SJSA1 (cell line): ENCODE measurements at places on chromosomes 12 and 14.

DNA sequence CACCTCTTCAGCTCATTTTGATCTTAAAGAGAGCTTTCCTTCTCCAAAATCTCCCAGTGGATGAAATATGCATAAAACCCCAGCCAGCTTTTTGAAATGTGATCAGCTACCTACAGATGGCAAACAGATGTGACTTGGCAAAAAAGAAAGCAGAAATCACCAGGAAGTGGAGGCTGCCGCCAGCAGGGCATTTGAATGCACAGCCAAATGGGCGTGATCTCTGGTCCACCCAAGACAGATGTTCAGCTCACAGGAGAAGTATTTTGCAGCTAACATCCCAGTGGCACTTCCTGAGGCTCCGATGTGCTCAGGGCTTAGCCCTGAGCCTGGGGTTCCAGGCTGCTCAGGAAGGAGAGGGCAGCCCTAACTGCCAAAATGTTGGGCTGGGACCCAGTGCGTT is 78.3 kb downstream of the LGMN start:
- DNase-seq: no peak

GRCh38 chr12:93223440-93224426 is 154.0 kb upstream of the NUDT4 start:
- no peak for DNase-seq

DNA sequence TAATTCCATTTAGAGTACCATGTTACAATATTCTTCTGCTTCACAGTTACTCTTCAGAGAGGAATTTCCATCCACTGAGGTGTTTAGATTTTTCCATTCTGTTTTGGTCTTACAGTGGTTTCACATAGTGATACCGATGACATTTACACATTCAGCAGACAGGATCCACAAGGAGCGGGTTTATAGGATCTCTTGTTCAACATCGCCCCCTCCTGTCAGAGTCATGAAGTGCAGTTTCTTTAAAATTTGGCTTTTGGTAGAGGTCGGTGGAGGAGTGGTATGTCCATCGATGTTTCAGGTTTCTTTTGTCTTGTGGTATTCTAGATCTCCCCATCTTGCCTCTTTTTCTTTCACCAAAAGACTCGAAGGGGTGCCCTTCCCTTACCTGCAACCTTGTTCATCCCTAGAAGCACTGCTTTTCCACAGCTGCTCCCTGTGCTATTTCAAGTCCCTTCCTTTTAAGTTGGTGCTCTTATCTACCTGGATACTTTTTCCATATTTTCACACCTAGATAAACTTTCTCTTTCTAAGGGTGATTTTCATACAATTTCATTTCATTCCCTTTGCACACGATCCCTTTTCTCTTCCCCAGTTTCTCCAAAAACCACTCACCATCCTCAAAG is 181.3 kb downstream of the ITPR2 start:
- DNase-seq: peak; percentile 84

DNA sequence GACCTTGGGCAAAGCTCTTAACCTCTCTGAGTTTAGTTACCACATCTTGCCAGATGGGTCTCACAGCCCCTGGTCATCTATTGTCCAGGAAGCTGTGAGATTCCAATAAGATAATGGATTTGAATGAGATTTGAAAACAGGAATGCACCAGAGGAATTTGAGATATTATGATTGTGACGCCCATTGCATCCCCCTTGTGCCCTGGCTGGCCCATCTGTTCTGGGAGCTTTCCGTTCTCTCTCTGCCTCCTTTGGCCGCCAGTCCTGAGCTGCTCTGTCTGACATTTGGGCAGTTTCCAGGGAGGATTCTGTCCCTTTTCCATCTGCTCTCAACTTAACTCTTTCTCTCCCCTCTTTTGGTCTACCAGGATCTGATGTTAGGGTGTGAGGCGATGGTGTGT is 24.6 kb downstream of the SRRM4 start:
- DNase-seq: no peak

DNA sequence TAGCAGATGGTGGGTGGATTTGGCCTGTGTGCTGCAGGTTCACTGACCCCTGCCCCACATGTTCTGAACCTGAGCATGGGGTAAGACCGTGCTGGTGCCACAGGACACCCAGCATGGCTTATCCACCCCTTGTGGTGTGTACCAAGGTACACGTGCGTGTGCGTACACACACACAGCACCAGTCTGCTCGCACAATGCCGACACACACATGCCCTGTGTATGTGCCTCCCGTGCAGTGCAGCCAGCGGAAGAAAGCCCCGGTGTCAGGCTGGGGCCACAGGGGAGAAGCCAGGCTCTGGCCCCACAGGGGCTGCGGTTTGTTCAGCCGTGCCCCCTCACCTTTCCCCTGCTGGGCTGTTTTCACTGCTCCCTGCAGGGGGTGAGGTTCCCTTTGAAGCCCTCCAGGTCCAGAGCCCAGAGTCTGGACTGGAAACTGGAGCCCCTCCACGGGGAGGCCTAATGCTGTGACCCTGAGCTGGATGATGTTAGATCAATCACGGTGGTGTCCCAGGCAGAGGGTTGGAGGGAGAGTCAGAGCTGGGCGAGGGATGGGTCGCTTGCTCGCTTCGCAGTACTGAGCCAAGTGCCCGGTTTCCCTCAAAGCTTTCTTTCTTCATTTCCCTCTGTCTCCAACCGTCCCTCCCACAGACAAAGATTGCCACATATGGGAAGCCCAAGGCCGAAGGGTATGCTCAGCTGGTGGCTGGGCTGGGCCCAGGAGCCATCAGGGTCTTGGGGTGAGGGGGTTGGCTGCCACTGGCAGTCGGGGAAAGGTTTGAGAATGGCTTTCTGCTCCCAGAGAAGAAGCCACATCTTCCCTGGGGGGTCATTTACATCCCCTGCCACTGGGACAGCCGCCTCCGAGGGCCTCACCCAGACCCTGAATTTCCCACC is 6.2 kb downstream of the DTX1 start:
- no peak for DNase-seq

DNA sequence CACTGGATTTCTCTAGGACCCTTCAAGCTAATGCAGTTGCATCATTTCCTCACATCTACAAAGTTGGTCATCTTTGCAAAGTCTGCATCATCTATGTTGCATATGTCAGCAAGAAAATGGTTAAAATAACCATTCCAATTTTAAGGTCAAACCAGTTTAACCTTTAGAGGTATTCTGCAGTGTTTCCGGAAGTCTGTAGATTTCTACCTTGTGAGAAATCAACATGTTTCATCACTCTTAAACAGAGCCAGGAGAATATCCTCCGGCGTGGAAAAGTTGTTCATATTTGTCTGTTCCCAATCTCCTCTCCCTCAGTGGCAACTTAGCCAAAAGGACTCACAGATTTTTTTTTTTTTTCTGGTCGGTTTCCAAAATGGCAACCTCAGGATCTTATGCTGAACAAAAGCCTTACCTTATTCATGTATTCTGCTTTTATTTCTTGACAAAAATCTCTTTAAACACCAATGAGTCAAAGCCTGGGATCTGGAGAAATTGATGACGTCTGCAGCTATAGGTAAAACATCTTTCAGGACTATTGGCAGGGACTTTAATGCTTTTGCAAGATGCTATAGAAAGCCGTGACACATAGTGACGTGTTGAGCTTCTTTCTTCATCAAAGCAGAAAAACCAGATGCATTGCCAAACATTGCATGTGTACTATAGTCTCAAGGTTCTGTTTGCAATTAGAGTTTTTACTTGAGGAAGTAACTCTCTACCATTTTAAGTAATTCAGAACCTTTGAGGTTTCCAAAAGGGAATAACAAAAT is 16.0 kb upstream of the CDK17 start:
- DNase-seq: no peak

GRCh38 chr12:117564881-117565280 is 203.5 kb upstream of the NOS1 start:
- no peak for DNase-seq

DNA sequence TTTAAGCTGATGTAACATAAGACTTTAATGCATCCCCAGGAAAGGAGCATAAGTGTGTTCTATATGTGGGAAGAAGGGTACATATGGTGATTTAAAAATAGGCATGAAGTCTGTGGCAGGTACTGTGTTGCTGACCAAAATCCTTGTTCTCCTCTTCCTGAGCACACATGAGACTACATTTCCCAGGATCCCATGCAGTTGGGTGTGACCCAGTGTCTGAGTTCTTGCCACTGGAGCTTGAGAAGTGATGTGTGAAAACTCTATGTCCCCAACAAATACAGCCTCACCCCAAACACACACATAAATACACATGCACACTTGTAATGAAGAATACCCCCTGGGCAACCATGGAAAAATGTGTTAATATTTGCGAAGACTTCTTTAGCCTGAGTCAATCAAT is 8.5 kb upstream of the SMIM10L1 start:
- DNase-seq: no peak

DNA sequence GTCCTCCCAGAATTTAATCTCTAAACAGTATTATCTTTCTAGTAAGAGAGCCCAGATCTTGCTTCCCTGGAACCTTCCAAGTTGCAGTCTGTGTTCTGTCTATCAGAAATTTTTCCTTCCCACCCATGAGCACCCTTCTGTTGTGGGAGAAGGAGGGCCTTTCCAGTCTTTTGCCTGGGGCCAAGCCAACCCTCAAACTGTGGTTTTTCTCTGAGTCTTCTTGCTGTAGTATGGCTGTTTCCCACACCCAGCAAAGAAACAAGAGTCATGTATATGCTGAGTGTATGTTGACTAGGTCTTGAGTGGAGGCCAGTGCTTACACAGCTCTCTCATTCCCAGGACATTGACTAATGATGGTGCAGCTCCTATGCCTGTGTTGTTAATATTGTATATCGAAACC is 104.5 kb downstream of the TGFB3 start:
- DNase-seq: no peak

- DNase-seq: no peak
These were observed 111.9 kb upstream of the CCDC175 start for GRCh38 chr14:59688224-59689170.

DNA sequence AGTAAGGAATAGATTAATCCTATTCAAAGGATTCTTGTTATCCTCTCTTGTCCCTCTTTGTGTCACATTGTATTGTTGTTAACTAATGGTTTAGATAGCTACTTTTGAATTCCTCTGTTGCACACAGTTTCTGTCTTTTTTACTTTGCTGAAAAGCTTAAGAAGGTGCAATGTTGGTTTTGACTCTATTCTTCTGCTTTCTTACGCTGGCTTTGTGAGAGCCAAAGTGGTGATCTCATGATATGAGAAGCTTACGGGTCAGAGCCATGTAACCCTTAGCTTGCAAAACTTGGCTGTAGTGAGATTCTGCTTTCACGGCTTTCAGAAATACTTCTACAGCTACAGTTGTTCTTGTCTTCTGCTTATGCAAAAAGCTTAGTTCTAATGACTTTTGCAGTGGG is 239.7 kb downstream of the TRHDE start:
- DNase-seq: no peak

GRCh38 chr14:54306806-54307205 is 90.0 kb upstream of the CDKN3 start:
- DNase-seq: no peak

DNA sequence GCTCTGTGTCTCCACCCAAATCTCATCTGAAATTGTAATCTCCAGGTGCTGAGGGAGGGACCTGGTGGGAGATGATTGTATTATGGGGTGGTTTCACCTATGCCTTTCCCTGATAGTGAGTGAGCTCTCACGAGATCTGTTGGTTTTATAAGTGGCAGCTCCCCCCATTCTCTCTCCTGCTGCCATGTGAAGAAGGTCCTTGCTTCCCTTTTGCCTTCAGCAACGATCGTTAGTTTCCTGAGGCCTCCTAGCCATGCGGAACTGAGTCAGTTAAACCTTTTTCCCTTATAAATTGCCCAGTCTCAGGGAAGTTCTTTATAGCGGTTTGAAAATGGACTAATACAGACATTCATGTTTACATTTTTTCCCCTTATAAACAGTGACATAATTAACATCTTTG is 36.1 kb downstream of the PELI2 start:
- DNase-seq: no peak

DNA sequence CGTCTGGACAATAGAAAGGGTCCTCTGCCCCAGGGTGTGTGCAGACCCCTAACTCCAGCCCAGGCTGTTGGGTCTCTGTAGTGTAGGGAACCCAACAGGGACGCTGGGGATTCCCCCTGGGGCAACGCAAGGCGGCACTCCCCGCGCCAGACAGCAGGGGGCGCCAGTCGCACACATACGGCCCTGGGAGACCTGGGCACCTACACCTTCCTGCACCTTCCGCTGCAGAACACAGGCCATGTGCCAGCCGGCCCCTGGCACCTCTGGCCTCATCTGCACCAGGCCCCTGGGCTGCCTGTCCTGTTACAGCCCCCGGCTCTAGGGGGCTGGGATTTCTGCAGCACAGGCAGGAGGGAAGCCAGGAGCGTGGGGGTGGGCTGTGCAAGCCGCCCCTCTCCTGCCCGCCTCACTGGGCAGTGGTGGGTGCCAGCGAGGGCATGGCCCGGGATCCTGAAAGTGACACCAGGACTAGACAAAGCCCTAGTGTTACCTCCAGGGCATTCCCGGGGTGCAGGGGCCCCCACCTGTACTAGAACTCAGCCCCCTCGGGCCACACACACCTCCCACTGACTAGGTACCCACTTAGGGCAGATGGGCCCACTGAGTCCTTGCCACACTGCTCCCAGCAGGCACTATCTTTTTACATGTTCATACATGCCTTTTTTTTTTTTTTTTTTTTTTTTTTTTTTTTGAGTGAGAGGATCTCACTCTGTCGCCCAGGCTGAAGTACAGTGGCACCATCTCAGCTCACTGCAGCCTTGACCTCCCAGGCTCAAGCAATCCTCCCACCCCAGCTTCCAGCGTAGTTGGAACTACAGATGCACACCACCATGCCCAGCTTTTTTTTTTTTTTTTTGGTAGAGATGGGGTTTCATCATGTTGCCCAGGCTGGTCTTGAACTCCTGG is 37.5 kb downstream of the CCNK start:
- peak; percentile 57 for DNase-seq

DNA sequence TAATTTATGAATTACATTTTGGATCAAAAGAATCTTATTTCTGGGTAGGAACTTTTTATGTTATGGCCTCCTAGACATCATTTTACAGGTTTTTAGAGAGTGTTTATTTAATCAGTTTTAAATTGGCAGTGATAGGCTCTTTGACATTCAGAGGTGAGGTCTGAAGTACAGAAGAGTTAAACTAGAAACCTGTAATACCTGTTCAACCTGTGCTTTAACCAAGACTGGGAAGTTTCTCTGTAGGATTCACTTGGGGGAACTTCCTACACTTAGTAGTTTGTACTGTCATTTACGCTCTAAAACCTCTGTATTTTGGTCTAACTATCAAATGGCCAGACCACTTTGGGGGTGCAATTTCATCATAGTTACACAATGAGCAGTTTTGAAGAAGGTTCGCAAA is 35.9 kb downstream of the PLEKHA5 start:
- DNase-seq: no peak

GRCh38 chr14:73771848-73772638 is 57.9 kb upstream of the PNMA1 start:
- DNase-seq: no peak

GRCh38 chr12:16043480-16043879 is 132.3 kb downstream of the DERA start:
- no peak for DNase-seq

DNA sequence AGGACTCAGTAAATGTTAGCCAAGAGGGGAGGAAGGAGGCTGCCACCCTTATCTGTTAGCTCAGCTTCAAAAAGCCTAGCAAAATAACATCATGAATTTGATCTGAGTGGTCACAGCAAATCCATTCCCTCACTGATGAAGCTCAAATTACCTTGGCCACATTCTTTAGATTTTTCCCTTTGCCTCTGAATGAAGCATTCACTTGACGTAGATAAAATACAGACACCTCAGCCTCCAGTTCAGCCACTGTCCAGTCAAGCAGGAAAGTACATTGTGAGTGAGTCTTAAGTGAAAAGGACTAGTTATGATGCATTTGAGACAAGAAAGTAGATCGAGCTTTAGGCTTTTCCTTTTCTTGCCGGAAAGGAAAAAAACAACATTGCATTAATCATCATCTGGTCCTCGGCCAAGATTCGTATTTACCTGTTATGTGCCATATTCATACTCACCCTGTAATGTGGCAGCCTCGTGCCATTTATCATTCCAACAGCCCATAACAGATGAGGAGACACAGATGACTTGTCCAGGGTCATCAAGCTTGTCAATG is 146.5 kb downstream of the ETV6 start:
- peak; percentile 71 for DNase-seq
